ENCODE measurements at places on chromosomes 13 and 19.

DNA sequence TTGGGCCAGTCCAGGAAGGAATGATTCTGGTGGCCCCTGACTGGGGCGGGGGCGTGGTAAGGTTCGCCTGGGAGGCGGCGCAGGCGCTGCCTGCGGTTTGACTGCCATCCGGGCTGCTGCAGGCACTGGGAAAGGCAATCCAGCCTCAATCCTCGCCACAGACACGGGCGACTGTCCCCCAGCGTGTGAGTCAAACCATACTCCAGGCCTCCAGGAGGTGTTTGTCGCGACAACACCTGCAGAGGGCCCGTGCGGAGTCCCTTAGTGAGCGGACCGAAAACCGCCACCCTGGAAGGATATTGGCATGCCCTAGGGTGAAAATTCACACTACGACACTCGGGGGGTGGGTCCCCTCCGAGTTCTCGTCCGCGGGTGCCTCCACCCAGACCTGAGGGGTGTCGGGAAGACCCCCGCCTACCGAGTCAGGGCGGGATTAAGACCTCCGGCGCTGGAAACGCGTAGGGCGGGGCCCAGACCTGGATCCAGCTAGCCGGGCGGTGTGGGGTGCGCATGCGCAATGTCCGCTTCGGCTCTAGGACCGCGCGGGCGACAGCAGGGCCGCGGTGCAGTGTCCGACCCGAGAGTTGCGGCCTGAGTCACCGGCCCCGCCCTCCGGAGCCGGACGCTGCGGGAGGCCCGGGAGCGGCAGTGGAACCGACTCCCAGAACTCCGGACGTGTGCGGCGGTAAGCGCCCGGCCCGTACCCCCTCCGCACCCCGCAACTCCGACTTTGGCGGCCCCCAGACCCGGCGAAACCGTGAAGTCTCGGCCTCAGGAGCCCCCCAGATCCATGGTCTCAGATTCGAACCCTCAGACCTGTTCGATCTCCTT is at the start of gene CAPNS1:
Gene CAPNS1 (plus strand): TSS at position 594 of the 831 bp plus-strand sequence. CDS start 946 bp downstream, outside the sequence.
- peak; percentile 64 for DNase-seq

GRCh38 chr13:66461021-66461420 is 769.1 kb downstream of the PCDH9 start:
- DNase-seq: no peak

GRCh38 chr13:104098421-104098820 is 1032.2 kb upstream of the SLC10A2 start:
- DNase-seq: no peak

GRCh38 chr19:16576690-16577530 is 4.7 kb upstream of the SLC35E1 start:
- DNase-seq: no peak
